ENCODE measurements at places on chromosomes 6 and 20.

GRCh38 chr6:111474106-111474505 is 8.9 kb downstream of the REV3L start:
- no peak for DNase-seq
- peaks cover 22% of the 10 kb centered on the region for H3K4me1 ChIP-seq
- no peak overlapping the region for H3K27ac ChIP-seq
- no peaks in the 10 kb centered on the region for H3K27me3 ChIP-seq
- H3K36me3 ChIP-seq: no peaks in the 10 kb centered on the region

- H3K4me1 ChIP-seq: no peaks in the 10 kb centered on the region
- no peak overlapping the region for H3K27ac ChIP-seq
- H3K36me3 ChIP-seq: no peaks in the 10 kb centered on the region
- no peak overlapping the region for H3K4me3 ChIP-seq
- no peak for DNase-seq
Observed at GRCh38 chr6:56691286-56691595, 48.6 kb upstream of the DST start.

DNA sequence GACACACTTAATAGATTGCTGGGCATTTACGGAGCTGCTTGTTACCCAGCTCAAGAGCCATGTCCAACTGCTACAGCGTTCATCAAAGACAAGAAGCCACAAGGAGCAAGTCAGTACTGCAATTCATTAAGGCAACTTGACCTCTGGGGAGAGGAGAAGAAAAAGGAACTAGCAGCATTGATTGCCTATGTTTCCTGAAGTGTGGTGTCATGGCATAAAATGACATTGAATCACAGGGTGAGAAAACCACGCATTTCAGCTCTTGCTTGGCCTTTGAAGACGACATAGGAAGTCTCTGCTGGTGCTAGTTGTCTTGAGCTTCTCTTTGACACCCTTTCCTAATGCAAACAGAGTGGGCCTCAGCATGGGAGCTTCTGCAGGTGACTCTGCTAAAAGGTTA is 139.1 kb downstream of the CDH26 start:
- H3K4me1 ChIP-seq: peaks cover 3% of the 10 kb centered on the region
- H3K27me3 ChIP-seq: no peaks in the 10 kb centered on the region
- no peaks in the 10 kb centered on the region for H3K36me3 ChIP-seq
- H3K4me3 ChIP-seq: no peak overlapping the region
- no peak for DNase-seq
- H3K27ac ChIP-seq: no peak overlapping the region

GRCh38 chr20:20850407-20850806 is 138.0 kb upstream of the RALGAPA2 start:
- DNase-seq: no peak
- H3K27ac ChIP-seq: no peak overlapping the region
- no peak overlapping the region for H3K4me3 ChIP-seq
- no peaks in the 10 kb centered on the region for H3K27me3 ChIP-seq
- H3K36me3 ChIP-seq: no peaks in the 10 kb centered on the region
- no peaks in the 10 kb centered on the region for H3K4me1 ChIP-seq

- no peak overlapping the region for H3K4me3 ChIP-seq
- no peaks in the 10 kb centered on the region for H3K27me3 ChIP-seq
- H3K27ac ChIP-seq: no peak overlapping the region
- peaks cover 24% of the 10 kb centered on the region for H3K4me1 ChIP-seq
- peak; percentile 16 for DNase-seq
Observed at GRCh38 chr6:134379076-134379475, 61.2 kb upstream of the SGK1 start.

DNA sequence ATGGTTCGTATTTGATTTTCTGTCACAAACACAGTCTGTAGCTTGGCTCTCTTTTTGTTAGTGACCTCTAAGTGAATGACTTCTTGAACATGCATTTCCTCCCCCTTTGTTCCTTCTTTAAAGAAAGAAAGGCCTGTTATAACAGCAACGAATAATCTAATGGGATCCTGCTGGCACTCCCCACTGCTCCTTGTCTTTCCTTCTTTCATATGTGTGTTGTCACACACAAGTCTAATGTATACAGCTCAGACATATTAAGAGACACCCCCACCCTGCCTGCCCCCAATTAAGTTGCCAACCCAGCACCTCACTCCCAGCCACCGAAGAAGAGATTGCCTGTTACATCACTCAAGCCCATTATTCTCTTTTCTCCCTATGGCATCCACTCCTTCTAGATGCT is 4.9 kb upstream of the SAMD5 start:
- no peak overlapping the region for H3K27ac ChIP-seq
- no peaks in the 10 kb centered on the region for H3K36me3 ChIP-seq
- peaks cover 7% of the 10 kb centered on the region for H3K4me1 ChIP-seq
- no peak overlapping the region for H3K4me3 ChIP-seq
- no peak for DNase-seq

DNA sequence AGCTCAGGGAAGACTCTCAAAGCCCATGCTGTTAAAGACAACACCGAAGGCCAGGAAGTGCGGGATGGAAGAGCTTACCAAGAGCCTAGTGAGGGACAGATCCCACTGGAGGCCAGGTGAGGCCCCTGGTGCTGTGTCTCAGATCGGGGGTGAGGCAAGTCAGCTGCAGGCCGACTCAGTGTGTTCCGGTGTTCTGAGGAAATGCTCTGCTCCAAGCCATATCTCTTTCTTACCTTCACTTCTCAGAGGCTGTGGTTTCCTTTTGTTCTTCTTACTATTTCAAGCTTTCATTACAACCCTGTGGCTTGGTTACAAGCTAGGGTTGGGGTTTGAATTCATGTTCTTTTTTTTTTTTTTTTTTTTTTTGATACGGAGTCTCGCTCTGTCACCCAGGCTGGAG is 114.3 kb upstream of the ZFP64 start:
- H3K4me1 ChIP-seq: peaks cover 20% of the 10 kb centered on the region
- no peak overlapping the region for H3K27ac ChIP-seq
- no peaks in the 10 kb centered on the region for H3K36me3 ChIP-seq
- peak; percentile 20 for DNase-seq
- no peak overlapping the region for H3K4me3 ChIP-seq
- H3K27me3 ChIP-seq: no peaks in the 10 kb centered on the region

DNA sequence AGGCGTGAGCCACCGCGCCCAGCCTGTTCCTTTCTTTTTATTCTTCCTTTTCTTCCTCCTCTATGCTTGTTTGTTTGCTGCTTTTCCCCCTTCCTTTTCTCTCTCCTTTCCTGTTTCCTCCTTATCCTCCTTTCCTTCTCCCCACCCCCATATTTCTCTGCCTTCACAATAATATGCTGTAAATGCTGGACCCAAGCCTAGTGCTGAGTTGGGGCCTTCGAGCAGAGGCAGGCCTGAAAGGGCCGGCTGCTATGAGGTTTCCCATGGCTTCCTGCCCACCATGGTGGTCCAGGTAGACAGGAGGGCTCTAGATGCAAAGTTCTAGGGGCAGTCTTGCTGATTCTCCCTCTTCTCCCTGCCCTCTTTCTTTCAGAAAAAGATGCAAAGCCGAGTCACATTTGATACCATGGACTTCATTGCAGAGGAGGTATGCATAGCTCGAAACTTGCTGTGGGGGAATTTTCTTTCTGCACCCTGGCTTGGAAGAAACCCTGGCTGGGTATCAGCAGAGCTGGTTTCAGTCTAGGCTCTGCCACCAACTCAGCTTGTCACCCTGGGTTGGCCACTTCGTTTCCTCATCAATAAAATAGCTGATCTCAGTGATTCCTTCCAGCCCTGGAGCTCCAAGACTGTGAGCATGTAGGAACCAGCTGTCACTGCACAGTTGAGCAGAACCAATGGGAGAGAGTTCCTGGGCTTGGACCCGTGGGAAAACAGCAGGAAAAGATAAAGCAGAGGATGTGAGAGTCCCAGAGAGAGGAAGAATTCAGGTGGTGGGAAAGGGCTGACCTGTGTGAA is 7.4 kb downstream of the CNBD2 start:
- no peaks in the 10 kb centered on the region for H3K4me1 ChIP-seq
- H3K36me3 ChIP-seq: no peaks in the 10 kb centered on the region
- H3K27me3 ChIP-seq: no peaks in the 10 kb centered on the region
- no peak overlapping the region for H3K4me3 ChIP-seq
- DNase-seq: no peak

- H3K4me1 ChIP-seq: no peaks in the 10 kb centered on the region
- no peak overlapping the region for H3K27ac ChIP-seq
- H3K4me3 ChIP-seq: no peak overlapping the region
- no peaks in the 10 kb centered on the region for H3K27me3 ChIP-seq
- DNase-seq: no peak
Observed at GRCh38 chr20:48307277-48307676, 520.5 kb downstream of the PREX1 start.

DNA sequence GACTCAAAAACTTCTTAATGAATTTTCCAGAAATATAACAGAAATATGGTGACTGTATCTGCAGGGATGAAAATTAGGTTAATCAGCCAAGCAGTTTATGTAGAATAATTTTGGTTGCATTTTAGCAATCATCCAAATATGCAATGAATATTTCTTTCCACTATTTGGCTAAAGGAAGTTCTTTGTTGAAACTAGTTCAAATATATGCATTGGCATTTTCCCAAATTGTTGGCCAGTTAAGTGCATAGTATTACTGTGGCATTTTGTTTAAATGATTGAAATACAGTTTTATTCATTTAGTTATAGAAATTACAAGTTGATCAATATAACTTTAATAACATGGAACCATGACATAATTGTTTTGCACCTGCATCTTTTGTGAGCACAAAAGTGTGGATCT is 115.5 kb downstream of the DOK5 start:
- no peak overlapping the region for H3K4me3 ChIP-seq
- no peak overlapping the region for H3K27ac ChIP-seq
- DNase-seq: no peak
- H3K36me3 ChIP-seq: no peaks in the 10 kb centered on the region
- no peaks in the 10 kb centered on the region for H3K27me3 ChIP-seq

DNA sequence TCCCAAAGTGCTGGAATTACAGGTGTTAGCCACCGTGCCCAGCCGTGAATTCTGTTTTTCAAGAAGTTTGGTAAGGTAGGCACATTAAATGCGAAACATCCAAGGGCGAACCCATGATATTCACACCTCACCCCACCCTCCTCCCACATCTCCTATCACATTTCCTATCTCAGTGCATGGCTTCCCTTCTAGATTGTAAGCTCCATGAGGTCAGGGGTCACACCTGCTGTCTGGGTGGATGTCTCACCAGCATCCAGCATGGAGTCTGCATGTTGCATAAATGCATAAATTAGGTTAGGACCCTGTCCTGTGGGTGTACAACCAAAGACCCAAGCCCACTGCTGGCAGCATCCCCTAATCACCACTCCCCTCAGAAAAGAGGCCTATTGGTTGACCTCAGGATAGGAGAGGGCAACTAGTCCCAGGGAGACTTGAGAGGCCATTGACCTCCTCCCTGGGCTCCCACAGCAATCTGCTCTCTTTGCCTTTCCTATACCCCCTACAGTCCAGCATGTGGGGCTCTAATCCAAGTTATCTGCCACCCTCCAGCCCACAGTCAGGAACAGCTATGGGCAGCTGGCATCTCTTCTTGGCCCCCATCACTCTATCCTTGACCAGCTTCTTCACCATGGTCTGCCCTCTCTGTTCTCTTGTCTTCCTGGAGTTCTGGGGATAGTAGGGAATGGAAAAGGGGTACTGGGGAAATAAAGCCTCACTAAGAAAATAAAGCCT is 4.2 kb downstream of the PRRT1 start:
- H3K27ac ChIP-seq: no peak overlapping the region
- no peak for DNase-seq
- H3K36me3 ChIP-seq: no peaks in the 10 kb centered on the region
- H3K27me3 ChIP-seq: peaks cover 6% of the 10 kb centered on the region

DNA sequence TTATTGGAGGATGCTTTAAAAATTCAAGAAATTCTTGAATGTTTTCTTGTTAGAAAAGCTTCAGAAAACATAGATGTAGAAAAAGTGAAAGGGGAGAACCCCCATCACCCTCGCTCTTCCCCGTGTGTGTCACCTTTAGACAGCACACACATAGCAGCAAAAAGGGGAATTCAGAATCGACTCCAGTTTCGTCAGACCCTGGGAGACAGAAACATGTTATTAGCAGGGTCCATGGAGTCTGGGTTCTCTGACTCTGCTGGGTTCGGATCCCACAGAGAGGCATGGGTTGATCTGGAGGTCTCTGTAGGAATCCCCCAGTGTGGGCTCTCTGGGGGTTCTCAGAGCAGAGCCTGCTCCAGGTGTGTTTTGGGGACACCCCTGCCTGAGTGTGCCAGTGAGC is 43.7 kb downstream of the ARHGAP40 start:
- peaks cover 9% of the 10 kb centered on the region for H3K27me3 ChIP-seq
- H3K4me3 ChIP-seq: no peak overlapping the region
- peaks cover 11% of the 10 kb centered on the region for H3K4me1 ChIP-seq
- H3K27ac ChIP-seq: no peak overlapping the region
- no peak for DNase-seq
- no peaks in the 10 kb centered on the region for H3K36me3 ChIP-seq

- H3K36me3 ChIP-seq: no peaks in the 10 kb centered on the region
- no peak for DNase-seq
- no peaks in the 10 kb centered on the region for H3K27me3 ChIP-seq
- H3K4me3 ChIP-seq: no peak overlapping the region
Observed at GRCh38 chr6:130796313-130796905, 30.8 kb upstream of the SMLR1 start.

DNA sequence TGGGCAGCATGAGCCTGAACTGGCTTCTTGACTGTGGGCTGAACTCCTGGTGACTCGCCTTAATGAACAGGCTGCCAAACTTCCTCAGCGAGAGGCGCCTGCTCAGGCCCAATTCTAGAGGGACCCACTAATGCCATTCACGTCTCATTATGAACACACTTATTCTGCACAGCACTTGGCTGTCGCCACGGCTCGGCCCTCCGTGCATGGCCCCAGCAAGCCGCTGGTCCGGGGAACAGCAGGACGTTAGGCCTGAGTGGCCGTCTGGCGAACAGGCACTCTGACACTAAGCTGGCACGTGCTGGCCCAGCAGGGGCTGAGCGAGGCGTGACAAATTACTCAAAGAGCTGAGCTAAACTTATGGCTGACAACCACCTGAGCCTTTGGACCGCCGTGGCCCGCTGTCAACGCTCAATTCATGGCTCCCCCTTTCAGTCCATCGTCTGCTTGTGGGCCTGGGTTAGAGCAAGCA is 45.9 kb downstream of the INSM1 start:
- H3K4me1 ChIP-seq: no peaks in the 10 kb centered on the region
- no peak for DNase-seq
- no peaks in the 10 kb centered on the region for H3K36me3 ChIP-seq
- no peak overlapping the region for H3K4me3 ChIP-seq
- H3K27ac ChIP-seq: no peak overlapping the region

DNA sequence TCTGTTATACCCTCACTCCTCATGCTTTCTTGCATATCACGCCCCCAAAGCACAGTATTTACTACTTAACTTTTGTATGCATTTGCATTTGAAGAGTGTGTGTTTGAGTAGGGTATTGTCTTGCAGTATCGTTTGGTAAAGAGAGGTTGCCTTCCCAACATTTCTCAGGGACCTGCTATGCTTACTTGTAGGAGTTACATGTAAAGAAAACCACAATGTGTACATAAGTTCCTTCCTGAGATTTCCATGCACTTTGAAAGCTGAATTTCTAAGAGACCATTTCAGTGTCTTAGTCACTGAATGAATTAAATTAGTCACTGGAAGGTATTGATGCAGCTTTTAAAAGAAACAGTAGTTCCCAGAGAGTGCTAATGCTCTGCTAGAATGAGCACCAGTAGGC is 159.3 kb upstream of the LAMA2 start:
- H3K4me3 ChIP-seq: no peak overlapping the region
- no peaks in the 10 kb centered on the region for H3K36me3 ChIP-seq
- no peaks in the 10 kb centered on the region for H3K27me3 ChIP-seq
- no peaks in the 10 kb centered on the region for H3K4me1 ChIP-seq
- no peak for DNase-seq
- H3K27ac ChIP-seq: no peak overlapping the region
